ENCODE measurements at places on chromosomes 4 and X.

DNA sequence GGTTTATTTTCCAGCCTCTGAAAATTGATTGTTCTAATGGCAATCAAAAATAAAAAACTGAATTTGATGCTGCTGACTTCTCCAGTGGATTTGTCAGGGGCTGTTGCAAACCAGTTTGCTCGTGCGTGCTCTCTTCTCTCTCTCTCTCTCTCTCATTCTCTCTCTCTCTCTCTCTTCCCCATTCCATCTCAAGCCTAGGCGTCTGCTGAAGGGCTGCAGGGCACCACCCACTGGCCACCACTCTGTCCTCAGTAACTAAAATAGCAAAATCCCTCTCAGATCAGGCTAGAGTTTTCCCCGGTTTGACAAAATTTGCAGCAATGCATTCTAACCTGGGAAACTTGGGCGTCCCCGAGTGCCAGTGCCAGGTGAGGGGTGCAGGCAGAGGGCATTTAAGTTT, 19.4 kb downstream of the NKX6-1 start:
- no peak for DNase-seq

DNA sequence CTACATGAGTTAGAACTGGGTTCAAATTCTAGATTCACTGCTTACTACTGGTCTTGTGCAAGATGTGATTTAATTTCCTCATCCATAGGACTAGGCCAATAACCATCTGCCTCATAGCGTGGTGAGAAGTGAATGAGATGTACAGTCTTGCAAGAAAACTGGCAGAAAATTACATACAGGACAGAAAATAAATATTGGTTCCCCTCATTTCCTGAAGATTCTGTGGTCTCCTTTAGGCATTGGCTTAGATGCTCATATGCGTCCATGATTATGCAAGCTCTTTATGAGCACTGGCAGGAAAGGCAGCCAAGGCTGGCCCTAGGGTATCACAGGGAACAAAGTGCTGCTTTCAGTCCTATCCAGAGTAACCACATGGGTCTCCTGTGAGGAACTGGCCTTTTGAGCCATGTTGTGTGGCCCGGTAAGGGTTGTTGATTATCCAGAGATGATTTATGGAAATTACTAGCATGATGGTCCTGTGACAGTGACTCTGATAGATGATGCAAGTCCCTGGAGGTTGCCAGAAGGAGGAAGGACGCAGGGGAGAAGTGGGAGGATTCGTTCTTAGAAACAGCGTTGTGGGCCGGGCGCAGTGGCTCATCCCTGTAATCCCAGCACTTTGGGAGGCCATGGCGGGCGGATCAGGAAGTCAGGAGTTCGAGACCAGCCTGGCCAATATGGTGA, 9.9 kb upstream of the MOB1B start:
- no peak for DNase-seq

DNA sequence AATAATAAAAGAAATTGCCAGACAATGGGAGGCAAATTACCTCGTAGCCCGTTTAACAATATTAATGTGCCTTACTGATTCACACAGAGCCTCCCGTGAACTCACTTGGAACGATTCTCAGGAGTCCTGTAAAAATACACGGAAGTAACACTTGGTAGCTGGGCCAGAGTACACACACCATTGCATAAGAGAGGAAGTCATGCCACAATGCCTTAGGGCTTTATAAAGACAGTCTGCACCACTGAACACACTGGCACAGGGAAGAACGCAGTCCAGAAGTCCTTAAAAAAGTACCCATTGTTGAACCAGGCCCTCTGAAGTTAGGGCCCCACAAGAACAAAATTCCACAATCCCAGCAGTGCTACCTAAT, 15.1 kb downstream of the SLC2A9 start:
- no peak for DNase-seq

GRCh38 chr4:158590306-158590705, 68.6 kb downstream of the RXFP1 start:
- DNase-seq = no peak

- DNase-seq = no peak
Observed at GRCh38 chr4:5700459-5700858, 7.9 kb downstream of the EVC2 start.

- DNase-seq = no peak
Observed at GRCh38 chr4:174531486-174531885, 9.2 kb upstream of the HPGD start.

DNA sequence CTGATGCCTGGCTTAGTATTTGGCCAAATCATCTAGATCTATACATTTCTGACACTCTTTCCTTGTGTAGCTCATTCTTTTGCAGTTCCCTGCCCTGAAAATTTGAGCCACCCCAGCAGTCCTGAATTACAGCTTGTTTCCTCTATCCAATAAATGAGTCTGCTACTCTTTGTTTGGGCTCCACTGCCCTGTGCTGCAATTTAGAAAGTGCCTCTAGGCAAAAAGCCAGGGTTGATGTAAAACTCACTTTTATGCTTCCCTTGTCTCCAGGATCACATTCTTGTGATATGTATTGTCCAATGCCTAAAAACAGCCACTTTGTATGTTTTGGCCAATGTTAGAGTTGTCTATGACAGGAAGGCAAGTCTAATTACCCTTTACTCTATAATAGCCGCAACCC, 101.7 kb upstream of the MAP3K15 start:
- DNase-seq = no peak

- DNase-seq = no peak
Observed at GRCh38 chr4:135833529-135833928, 1631.9 kb upstream of the PABPC4L start.

DNA sequence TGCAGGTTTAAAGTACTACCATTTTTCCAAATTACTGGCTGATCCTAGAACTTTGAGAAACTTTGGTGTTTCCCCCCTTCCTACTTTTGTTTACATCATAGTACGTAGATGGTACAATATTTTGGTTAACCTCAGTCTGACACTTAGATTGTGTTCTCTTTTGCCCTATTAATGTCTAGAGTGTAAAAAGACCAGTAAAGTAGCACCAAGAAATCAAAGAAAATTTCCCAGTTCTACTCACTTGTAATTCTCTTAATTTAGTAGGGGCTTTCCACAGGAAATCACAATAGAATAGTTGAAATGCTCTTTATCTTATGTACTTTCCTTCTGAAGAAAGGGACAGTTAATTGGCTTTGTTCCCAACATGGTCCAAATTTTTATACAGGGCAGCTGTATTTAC, 51.6 kb downstream of the NFKB1 start:
- no peak for DNase-seq

DNA sequence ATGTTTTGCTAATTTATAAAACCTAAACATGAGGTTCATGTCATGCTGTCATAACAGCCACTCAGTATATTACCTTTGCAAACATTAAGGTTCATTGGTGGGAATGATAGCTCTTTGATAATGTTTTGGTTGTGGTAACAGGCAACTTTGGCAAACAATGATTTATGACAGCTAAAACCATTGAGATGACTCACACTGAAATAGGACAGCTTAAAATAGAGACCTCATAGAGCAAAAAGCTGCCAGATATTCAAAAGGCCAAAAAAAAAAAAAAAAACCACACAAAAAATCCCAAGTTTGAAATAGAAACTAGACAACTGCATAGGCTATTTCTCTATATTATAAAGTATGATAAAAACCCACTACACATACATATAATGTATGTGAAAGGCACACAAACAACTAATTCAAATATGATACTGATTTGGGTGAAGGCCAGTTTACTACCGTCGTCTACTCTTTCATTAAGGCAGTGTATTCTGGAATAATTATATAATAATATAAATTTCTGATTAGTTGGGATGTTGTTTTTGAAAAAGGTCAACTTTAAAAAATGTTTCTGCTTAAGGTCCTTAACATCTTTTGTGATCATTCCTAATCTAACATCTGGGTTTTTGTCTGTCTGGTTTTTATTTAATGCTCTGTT, 646.0 kb upstream of the PITX2 start:
- DNase-seq = no peak

GRCh38 chr4:2150076-2150475, 90.9 kb downstream of the NAT8L start:
- DNase-seq = no peak

- DNase-seq = no peak
Observed at GRCh38 chr4:102586644-102587021, 85.5 kb downstream of the NFKB1 start.

- DNase-seq = no peak
Observed at GRCh38 chr4:2365054-2365912, 53.2 kb downstream of the ZFYVE28 start.

DNA sequence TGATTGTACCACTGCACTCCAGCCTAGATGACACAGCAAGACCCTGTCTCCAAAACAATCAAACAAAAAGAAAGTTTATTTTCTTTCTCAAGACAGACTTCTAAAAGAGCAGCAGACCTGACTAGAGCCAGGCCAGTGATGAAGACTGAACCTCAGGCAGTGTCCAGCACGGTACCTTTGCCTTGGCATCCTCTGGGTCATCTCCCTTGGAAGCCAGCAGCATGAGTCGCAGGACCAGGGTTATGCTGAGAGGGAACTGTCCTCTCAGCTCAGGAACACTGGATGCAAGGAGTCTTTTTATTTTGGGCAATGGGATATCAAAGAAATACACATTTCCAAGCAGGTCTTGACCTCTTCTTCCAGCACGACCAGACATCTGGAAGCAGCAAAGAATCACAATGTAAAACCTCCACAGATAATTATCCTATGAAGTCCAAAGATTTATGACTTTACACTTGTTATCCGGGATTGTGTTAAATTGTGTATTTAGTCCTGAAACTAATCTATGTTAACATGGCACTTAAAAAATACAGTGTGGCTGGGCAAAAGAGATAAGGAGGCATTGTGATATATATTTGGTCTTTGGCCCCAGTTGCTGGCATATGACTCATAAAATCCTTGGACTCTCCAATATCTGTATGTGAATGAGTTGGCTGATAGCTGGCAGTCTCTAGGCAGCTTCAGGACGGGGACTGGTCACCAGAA, 66.0 kb upstream of the DDX60 start:
- DNase-seq = no peak

DNA sequence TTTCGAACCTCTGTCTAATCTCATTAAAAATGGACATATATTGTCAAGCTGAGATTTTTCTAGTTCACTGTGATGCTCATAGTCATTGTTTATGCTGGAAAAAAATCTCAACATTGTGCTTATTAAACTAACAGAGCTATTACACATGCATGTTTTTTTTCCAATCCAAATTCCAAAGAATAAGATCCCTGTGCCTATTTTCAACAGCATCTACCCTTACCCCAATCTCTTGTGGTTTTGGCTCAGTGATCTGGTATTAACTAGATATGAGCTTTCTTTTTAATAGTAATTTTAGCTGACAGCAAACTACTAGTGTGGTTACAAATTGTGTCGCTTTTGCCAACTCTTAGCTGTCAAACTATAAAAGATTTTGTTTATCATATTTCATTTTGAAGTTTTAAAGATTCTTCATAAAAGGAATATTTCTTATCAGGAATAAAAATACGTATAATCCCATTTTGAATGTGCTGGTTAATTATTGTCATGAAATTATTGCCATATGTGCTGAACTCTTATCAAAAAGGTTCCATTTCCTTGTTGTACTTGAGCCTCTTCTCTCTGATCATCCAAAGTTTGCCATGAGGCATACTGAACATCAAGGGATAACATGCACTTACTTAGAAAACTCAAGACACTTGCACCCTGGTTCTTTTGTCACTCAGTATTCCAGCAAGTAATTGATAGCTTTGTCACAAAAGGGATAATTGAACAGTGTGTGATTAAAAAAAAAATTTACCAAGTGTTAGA, 241.2 kb downstream of the ARHGAP24 start:
- DNase-seq = no peak

DNA sequence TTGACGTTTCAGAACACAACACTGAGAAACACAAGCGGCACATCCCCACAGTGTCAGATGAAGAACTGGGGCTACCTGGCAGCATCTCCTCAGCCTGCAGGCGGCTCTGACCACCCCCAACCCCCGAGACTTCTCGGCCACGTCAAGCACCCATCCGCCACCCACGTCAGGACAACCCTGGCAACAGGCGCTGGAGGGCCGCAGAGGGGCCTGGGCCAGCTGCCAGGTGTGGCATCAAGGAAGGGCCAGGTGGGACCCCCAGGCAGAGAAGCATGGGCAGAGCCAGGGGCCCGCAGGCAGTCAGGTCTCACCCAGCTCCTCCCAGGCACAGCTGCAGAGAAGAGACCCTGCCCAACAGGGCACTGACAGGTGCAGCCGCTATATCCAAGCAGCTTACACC, 22.3 kb downstream of the GAK start:
- DNase-seq = no peak

DNA sequence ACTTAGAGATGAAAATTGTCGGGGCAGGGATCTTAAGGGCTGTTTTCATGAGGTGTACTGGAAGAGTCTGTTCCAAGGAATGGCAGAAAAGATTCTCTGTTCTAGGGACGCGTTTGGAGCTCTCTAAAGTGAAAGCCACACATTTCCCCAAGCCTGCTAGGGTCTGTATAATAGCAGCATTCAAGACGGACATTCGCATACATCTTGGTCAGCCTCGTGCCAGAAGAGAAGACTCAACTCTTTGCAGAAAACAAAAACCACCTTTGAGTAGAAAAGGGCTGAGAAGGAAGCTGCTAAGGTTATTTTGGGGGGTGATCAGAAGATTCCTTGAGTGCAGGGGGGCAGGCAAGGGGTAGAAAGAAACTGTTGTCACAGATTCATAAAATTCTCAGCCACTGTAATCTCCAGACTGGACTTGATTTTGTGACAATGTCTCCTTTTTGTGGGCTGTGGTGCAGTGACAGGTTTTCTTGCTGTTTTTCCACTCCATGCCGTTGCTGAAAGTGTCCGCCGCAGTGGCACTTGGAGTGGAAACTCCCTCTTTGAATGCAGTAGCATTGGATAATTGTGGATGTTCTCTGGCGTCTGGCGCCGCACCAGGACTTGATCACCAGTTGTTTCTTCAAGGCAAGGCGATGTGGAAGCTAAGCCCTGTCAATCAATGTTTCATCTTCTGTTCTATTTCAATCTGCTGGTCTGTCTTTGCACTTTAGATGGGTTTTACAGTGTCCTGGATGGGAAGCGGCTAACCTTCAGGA, 2.9 kb downstream of the GYG2 start:
- no peak for DNase-seq
